ENCODE measurements at places on chromosomes 16 and 17. TPM values are rescaled to one million over a fixed set of nuclear protein-coding genes. Genes with fewer than 3 reads are reported as not detected.

GRCh38 chr16:17515421-17516210 lies 44.9 kb upstream of the XYLT1 start:
- DNase-seq = no peak

DNA sequence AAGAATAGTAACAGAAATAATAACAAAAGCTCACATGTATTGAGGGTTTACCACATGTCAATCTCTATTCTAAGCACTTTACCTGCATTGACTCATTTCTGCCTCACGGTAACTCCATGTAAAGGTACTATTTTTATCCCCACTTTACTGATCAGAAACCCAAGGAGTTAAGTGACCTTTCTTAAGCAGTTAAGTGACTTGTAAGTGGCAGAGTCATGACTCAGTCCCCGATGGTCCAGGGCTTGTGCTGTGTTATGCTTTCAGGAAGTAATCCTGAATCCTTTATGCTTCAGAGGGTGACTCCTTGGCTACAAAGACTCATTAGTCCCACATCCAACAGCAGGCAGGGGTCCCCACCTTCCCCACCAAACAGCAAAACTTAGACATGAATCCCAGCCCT lies 66.5 kb downstream of the MRM1 start:
- DNase-seq = peak; percentile 13

GRCh38 chr17:58281511-58282011 lies 826 bp upstream of the MPO start:
- no peak for DNase-seq

DNA sequence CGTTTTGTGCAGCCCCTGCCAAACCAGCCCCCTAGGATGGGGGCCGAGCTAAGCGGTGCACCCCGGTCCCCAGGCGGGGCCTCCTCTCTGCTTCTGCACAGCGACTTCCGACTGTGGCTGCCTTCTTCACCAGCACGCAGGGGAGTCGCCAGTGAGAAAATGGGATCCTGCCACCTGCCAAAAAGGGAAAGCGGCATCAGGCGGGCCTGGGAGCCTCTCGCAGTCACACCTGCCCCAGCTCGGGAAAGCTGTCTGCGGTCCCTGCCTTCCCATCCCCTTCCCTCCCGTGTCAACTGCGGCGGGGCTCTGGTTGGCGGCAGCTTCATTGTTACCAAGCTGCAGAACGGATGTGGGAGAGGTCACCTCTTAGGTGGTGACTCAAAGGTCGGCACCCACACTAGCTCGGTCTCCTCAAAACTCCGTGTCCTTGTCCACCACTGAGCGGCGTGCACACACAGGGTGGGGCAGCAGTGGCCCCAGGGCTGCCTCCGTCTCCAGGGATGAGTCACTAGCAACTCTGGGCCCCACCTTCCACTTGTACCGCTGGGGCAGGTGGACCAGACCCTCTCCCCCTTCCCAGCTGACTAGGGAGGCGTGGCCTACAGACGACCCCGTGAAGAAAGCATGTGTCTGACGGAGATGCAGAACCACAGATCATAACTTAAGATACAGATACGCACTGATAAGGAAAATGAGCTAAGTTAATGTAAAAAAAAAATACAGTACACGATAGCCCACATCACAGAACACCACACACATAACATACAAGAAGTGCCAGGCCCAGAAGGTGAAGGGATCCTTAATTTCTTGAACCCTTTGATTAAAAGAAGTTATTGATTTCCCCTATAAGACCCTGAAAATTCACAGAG lies 1.5 kb upstream of the PCYT2 start:
- DNase-seq = no peak

WNT9B gene
- not detected for total RNA-seq

KCNJ12 gene
- not detected for total RNA-seq

DNA sequence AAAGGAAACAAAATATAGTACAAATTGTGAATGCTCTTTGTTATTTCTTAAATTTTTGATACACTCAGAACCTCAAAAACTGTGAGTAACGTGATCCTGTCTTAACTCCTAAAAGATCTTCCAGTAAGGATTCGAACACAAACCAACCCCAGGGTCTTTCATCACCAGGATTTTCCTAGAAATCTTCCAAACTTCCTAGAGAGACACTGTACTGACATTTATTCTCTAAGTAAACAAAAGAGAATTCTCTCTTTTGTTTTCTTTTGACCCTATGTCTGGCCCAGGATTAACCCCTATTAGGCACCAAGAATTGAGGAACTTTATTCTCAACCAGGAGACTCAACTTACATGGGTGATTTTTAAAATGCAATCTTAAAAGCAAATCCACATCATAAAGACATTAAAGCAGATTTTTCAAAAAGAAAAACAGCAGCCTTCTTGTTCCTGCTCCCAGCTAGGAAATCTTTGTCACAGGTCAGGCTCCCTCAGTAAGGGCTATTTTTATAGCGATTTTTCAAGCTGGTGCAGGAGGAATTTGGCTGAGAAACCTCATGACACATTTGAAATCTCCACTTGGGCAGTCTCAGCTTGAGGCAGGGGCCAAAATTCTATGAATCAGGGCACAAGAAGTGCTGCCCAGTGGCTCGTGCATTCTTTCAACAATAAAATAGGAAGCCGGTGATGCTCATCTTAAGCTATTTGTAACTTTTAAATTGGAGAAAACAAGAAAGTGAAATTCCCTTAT lies 6.2 kb upstream of the SMG1 start:
- DNase-seq = no peak

GRCh38 chr16:84144209-84144858 lies 643 bp downstream of the HSDL1 start:
- DNase-seq = peak; percentile 62

GRCh38 chr16:57446531-57447185 lies 527 bp downstream of the CIAPIN1 start:
- peak; percentile 37 for DNase-seq

DNA sequence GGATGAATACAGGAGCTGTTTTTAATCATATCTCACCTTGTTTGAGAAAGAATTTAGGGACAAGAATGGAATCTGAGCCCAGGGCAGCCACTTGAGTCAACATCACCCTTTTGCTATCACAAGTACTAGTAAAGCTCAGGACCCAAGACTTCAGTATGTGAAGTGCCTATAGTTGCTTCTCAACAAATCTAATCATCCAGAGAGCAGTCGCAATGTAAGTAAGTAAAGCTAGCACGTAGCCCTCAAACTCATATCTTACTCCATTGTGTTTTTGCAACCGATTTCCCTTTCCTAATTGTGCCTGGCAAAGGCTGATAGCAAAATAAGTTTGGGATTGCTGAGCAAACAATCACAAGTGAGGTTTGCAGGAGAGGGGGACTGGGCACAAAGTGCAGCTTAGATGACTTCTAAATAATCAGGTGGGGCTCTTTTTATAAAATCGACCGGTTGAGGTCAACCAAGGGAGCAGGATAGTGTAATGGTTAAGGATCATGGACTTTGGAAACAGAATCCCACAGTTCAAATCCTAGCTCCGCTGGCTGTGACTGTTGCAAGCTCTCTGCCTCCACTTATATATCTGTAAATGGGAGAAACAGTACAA lies 13.0 kb downstream of the TOB1 start:
- no peak for DNase-seq

GRCh38 chr16:53832896-53833544 lies 129.1 kb downstream of the FTO start:
- no peak for DNase-seq

DNA sequence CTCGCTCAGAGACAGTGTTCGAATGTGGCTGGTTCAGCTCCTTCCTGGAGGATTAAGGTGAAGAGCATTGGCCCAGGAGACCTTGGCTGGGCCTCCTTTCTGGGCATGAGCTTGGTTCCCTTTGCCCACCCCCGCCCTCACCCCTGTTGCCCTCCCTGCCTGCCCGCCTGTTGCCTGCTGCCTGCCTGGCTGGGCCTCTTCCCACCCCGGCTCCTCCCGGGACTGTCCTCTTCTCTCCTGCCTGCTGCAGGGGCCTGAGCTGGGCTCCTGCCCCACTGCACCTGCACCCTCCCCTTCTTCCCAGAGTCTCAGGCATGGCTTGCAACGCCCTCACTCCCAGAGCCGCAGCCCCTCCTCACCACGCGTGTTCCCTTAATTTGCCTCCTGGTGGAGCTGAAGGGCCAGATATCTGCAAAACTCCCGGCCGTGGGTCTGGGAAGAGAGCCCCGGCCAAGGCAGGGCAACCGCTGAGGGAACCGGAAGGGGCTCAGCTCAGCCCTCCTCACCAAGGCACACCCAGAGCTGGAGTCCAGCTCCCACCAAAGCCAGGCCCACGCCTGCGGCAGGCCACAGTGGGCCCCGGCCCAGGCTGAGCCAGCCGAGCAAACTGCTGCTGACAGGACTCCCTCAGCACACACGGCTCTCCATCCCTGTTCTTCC lies 31.2 kb downstream of the MNT start:
- no peak for DNase-seq

ALOX12B gene
- 5.2 TPM for total RNA-seq

KRT39 gene
- total RNA-seq = not detected

- no peak for DNase-seq
Measured at GRCh38 chr16:79573884-79574283, 26.7 kb downstream of the MAF start.

DNA sequence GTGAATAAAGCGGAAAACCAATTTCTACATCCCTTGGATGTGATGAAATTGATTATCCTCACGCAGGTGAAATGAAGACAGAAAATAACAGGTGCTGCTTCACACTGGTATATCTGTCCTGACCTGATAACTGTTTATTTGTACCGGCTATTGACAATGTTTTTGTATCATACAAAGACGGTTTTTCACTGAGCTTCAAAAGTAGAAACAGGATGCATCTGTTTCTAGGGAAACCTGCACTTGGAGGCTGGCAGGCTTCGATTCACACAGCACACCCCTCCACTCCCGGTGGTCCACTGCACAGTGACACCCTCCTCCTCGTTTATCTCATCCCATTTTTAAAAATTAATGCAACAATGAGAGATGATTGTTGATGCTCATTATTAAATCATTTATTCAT lies 104.5 kb downstream of the CPPED1 start:
- no peak for DNase-seq

DNA sequence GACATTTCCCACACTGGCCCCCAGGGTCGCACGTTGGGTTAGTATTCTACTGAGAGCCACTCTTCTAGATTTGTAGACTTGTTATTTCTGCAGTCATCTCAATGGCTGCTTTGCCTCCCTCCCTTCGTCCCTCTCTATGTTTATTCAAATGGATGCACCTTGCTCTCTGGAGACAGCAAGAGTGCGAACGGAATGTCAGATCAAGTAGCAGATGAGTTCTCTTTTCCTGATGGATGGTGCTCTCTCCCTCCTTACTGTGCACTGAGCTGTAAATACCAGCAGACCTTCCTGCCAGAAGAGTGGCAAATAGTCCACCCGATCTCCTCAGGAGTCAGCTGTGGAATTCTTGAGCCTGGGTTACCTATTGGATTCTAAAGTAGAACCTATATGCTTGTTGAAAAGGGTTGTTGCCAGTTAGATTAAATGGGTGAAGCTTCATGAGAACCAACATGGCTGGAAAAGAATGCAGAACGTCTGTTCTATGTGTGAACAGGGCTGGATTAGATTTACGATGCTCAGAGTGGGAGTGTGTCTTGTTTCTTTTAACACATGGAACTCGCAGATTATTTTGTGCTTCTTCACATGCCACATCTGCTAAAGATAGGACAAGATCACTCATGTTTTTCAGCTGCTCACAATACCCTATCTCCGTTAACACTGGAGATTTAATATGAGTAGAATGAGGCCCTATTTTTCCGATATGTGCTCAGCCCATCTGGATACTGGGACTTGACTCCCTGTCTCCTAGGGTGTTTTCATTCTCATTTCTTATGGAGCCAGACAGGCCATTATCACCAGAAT lies 6.1 kb downstream of the GNAO1 start:
- DNase-seq = no peak

- no peak for DNase-seq
Measured at GRCh38 chr16:81537721-81538561, 93.3 kb downstream of the CMIP start.

DNA sequence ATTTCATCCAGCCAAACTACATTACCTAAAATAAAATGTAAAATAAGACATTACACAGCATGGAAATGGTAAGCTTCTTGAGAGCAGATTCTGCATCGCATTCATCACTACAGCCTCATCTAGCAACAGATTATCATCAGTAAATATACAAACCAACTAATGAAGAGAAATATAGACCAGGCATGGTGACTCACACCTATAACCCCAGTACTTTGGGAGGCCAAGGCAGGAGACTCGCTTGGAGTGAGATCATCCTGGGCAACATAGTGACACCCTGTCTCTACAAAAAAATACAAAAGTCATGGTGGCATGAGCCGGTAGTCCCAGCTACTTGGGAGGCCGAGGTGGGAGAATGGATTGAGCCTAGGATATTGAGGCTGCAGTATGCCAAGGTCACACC lies 19.9 kb downstream of the NCBP3 start:
- no peak for DNase-seq

SDK2 gene
- total RNA-seq = 3.2 TPM

DNA sequence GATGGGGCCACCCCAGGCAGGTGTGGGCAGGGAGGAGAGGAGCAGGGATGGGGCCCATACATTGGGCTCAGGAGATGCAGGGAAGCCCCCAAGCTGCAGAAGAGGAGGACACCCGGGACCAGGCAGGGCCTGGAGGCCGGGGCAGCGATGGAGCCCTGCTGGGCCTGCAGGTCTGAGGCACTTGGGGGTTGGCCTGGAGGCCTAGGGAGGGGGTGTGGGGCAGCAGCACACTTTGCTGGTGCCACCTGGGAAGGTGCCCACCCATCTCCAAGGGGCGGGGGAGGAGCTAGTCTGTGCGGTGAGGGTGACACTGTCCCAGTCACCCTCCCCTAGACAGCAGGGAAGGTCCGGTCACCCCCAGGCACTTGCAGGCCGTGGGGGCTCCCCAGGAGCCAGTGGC lies 6.4 kb upstream of the CCDC57 start:
- no peak for DNase-seq

DNA sequence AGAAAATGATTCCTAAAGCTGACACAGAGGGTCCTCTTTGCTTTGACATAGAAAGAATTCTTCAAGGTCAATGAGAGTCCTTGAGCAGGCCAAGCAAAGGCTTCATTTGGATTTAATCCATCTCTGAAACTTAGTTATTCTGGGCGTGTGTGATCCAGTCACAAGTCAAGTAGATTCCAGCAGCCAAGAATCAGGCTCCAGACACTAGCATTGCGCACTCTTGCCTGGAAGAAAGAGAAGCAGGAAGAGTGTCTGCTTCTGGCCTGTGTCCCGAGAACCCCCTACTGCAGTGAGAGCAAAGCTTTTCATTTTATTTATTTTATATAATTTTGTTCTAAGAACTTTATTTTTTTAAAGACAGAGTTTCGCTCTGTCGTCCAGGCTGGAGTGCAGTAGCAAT lies 88.2 kb upstream of the CACNG5 start:
- no peak for DNase-seq

ZNF287 gene
- 9.5 TPM for total RNA-seq

Measured in activated CD8-positive, alpha-beta T cell treated with anti-CD3 and anti-CD28 coated beads for 36 hours (primary cell).